ENCODE measurements at places on chromosomes 6 and 20.

DNA sequence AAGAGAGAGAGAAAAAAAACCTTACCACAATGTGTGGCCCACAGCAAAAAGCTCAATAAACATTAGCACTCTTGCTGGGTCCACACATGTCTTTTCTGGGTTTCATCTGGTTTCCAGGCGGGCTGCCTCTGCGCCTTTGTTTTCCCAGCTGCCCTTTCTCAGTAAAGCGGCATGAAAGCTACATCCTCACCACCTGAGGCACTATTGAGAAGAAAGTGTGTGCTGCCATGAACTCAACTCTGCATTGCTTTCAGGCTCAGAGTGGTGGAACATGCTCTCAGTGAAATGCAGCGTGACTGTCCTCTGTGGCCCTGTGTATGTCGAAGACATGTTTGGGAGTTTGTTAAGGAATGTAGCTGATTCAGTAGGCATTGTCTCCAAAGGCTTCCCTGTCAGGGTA, 102.3 kb downstream of the LYRM2 start:
- DNase-seq: no peak

GRCh38 chr6:113651920-113652319, 205.2 kb upstream of the MARCKS start:
- DNase-seq: no peak

DNA sequence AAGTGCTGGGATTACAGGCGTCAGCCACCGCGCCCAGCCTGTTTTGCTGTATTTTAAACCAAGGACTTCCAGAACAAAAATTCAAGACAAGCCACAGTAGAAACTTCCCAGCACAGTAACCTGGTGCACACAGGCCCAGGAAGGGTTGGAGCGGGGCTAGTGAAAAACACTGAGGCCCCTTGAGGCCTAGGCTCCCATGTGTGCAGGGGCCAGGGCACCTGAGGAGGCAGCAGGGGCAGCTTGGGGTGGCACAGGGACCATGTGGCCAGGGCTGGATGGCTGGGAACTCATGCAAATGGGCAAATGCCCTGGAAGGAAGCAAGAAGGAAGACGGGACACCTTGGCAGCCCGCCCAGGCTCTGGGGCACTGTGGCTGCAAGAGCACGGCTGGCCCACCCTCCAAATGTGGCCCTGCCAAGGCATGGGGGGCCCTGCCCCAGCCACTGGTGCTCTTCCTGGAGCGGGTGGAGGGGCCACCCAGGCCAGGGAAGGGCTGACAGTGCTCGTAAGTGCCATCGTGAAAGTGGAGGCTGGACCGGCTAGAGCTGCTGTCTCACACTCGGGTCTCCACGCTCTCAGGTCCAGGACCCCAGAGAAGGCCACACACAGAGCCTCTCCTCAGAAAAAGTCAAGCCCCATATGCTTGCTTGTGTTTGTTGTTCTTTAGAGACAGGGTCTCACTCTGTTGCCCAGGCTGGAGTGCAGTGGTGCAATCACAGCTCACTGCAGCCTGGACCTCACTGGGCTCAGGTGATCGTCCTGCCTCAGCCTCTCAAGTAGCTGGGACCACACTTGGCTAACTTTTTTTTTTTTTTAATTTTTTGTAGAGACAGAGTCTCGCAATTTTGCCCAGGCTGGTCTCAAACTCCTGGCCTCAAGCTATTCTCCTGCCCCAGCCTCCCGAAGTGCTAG, 10.3 kb downstream of the SLC2A4RG start:
- DNase-seq: no peak

DNA sequence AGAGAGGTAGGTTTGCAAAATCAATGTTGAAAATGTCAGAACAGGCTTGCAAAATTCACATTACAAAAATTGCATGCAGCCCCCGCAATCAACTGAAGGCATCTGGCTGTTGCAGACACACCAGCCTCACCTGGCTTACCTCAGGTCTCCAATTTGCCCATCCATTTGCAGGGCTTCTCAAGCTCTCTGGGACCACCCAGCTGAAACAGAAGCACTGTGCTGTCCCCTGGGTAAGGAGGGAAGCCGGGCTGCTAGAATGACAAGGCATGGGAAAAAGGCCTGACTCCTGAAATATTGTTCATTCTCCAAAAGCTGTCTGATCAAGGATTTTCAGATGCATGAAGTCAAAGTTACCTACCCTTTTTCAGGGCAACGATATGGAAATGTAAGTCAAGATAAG, 52.6 kb upstream of the CD93 start:
- no peak for DNase-seq

DNA sequence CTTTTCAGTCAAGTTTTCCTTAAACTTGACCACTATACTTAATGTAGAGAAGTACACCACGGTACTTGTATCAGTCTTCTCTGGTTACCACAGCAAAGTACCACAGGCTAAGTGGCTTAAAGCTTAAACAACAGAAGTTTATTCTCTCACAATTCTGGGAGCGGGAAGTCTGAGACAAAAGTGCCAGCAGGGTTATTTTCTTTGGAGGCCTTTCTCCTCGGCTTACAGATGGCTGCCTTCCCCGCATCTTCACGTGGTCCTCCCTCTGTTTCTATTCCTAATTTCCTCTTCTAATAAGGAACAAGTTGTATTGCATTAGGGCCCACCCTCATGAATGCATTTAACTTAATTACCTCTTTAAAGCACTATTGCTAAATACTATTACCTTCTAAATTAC, 258.0 kb downstream of the PLCB1 start:
- DNase-seq: no peak

- no peak for DNase-seq
These were observed 611.9 kb downstream of the DHX35 start for GRCh38 chr20:39574061-39574460.

DNA sequence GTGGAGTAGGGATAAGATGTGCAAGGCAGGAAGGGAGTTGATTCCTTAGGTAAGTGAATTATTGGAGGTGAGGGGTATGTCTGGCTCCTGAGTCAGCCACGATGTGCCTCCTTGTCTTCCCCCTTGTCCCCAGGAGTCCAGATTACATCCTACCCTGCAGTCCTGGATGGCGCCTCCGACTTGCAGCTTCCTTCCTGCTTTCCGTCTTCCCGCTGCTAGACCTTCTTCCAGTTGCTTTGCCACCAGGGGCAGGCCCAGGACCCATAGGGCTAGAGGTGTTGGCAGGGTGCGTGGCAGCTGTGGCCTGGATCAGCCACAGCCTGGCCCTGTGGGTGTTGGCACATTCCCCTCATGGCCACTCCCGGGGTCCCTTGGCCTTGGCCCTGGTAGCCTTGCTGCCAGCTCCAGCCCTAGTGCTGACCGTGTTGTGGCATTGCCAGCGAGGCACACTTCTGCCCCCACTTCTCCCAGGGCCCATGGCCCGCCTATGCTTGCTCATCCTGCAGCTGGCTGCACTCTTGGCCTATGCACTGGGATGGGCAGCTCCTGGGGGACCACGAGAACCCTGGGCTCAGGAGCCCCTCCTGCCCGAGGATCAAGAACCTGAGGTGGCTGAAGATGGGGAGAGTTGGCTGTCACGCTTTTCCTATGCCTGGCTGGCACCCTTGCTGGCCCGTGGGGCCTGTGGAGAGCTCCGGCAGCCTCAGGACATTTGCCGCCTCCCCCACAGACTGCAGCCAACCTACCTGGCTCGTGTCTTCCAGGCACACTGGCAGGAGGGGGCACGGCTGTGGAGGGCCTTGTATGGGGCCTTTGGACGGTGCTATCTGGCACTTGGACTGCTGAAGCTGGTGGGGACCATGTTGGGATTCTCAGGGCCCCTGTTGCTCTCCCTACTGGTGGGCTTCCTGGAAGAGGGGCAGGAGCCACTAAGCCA, 4.9 kb downstream of the ABCC10 start:
- DNase-seq: no peak

DNA sequence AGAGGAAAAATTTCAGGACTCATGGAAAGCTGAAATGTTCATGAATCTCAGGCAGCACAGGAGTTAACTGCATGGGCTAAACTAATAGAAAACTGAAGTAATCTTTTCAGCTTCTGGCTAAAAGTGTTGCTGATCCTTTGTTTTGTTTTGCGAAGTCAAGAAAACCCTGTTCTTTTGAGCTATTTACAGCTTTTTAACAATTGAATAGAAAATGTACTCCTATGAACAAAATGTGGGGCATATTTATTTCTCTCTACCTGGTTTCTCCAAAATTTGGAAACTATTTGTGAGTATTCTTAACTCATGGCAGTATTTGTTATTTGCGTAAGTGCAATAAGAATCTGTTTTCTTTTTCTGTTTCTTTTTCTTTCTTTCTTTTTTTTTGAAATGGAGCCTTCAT, 818.8 kb upstream of the CITED2 start:
- no peak for DNase-seq

- DNase-seq: no peak
These were observed 160.4 kb upstream of the SMLR1 start for GRCh38 chr6:130666786-130667185.

DNA sequence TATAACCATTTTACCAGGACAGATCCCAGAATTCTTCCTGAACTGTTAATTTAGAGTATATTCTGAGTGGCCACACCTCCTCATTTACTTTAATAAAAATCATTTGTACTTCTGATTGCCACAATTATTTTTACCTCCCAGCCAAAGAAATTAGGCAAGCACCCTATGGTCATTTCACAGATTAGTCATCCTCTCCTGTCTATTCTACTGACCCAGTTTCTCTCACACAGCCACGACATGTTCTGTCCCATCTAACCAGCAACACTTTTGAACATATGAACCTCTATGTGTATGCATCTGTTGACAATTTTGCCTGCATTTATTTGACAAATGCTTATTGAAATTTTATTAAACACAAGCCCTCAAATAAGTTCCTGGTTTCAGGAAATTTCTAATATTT, 202.6 kb upstream of the STXBP5 start:
- DNase-seq: no peak

GRCh38 chr20:62439218-62439617, 11.9 kb upstream of the RBBP8NL start:
- DNase-seq: no peak

GRCh38 chr20:17327185-17328148, 100.6 kb downstream of the PCSK2 start:
- no peak for DNase-seq

DNA sequence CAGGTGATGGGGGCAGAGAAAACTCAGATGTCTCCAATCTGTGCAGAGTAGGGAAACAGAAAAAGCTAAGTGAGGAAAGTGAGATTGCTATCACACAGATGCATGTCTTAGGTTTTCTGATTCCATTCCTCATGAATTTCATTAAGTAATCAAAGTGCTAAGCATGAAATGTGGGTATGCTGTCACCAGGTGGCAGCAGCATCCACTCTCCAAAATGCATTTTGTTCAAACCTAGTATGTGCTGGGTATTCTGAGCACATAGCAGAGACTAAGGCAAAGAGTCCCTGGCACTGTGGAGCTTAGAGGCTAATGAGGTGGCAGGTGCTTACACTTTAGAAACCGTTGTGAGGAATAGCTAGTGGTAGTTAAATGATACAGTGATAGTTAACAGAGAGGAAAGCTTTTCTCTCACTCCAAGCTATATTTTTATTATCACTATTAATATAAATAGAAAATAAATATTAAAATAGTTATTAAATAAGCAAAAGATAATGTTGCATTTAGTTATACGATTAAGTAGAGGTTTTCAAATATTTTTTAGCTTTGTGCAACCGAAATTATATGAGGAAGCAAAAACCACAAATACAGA, 179.5 kb downstream of the CDH26 start:
- DNase-seq: no peak

DNA sequence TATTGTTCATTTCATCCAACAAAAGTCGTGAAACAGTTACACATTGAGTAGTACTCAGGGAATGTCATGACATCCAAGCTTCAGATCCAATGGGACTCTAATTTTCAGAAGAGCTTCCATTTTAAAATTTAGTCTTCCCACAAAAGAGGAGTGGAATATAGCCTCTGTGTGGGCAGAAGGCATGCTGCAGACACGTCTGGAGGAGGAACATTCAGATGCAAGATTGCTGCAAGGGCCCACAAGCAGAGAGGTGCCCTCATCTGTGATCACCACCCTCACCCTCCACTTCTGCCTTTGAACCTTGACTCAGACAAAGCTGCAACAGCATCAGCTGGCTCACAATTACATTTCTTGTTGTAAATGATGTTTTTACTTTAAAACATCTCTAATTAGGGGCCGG, 29.9 kb downstream of the NRN1 start:
- DNase-seq: no peak

DNA sequence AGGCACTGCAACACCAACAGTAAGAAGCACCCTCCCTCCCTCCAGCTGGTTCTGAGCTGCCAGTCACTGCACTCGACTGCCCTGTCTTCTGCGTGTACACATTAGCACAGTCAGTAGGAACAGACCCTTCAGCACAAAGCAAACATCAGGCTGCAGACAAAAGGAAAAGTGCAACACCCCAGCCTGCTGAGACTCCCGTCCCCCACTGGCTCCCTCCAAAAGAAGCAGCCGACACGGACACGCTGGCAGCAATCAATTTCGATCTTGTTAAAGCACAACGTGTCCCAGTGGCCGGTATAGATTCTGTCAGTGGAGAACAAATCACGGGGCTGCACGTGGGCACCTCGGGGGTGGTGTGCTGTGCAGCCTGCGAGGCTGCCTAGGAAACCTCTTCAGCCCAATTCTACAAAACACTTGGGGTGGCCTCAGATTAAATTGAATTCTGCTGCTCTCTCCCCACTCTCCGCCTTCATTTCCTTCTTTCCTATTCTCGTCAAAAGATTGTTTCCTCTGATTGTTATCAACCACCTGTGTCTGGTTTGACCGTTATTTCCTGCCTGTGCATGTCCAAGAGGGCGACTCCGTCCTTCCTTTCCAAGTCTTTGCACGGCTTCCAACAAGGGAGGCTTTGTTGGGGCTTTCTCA, 38.7 kb downstream of the TRAF3IP2 start:
- no peak for DNase-seq

- DNase-seq: no peak
These were observed 196.5 kb downstream of the ARHGAP18 start for GRCh38 chr6:129513471-129513870.

- DNase-seq: no peak
These were observed 995.8 kb upstream of the FLRT3 start for GRCh38 chr20:15333170-15333569.

DNA sequence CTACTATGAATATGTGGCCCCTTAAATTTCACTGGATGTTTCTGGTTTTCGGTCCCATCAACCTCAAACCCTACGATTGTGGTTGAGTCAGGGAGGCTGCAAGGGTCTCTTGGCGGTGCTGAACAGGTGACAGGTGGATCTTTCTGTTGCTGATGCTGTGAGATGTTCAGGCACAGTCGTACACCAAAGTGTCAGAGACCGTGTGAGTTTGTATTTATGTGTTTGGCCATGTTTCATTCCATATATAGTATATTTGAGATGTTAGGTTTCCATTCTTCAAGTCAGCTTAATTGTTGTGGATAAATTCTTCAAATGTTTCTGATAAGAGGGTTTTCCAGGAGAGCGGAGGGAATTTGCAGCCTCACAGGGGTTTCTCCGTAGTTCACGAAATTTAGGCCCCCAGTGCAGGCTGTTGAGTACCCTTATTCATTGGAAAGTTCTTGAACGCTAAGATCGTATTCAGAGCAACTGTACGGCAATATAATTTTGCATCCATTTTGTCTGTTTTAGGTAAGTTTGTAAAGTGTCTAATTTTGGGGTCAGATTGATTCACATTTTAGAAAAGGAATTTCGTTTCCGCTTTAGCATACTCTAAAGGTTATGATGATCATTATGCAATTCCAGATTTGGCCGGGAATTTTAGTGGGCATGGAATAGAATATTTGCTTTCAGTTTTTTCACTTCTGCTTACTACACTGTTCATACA, 1.2 kb downstream of the TAB2 start:
- DNase-seq: no peak

GRCh38 chr6:45898941-45899682, 116.5 kb downstream of the CLIC5 start:
- DNase-seq: no peak
